ENCODE measurements at places on chromosomes 11 and 22.

DNA sequence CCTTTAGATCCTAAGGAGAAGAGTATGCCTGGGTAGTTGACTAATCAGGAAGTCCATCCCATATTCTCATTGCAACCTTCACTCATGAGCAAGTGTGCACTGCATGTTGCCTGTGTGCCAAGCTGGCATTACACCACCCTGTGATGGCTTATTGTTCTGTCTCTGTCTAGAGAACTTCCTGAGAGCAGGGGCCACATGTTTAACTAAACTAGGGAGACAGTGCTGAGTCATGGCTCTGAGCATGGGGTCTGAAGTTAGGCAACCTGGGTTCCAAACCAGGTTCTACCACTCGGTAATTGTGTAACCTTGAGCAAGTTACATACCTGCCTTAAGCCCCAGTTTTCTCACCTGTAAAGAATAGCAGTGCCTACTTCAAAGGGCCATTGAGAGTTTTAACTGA is 39.6 kb downstream of the CSNK2A3 start:
- no peak for DNase-seq

- DNase-seq, result no peak
Observed at GRCh38 chr11:115302946-115303703, 201.1 kb downstream of the CADM1 start.

DNA sequence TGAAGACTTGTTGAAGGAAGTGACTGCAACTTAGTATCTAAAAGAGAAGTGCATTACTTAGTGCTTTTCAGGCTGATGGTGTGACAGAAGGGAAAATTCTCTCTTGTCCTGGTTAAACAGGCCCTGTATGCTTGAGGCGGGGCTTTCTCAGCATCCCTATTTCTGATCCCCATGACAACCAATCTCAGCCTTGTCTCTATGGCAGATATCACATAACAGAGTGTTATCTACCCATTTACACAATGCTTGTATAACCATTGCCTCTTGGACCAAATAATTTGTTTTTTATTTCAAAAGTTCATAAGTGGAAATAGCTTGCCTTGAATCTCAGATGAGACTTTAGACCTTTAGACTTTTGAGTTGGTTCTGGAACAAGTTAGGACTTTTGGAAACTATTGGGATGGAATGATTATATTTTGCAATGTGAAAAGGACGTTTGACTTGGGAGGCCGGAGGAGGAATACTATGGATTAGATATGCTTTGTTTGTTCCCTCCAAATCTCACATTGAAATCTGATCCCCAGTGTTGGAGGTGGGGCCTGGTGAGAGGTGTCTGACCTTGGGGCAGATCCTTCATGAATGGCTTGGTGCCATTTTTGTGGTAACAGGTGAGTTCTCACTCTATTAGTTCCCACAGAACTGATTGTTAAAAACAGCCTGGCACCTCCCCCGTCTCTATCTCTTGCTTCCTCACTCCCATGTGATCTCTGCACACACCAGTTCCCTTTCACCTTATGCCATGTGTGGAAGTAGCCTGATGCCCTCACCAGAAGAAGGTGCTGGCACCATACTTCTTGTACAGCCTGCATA is 3.1 kb upstream of the GLYAT start:
- DNase-seq, result no peak

GRCh38 chr11:17718015-17718414 is 1.4 kb upstream of the MYOD1 start:
- DNase-seq, result no peak

- DNase-seq, result no peak
Observed at GRCh38 chr11:256952-257737, 20.4 kb downstream of the PSMD13 start.
